ENCODE measurements at places on chromosomes 1 and 21.
A peak's percentile ranks its signal among the peaks of the same experiment; 100 is the strongest.

DNA sequence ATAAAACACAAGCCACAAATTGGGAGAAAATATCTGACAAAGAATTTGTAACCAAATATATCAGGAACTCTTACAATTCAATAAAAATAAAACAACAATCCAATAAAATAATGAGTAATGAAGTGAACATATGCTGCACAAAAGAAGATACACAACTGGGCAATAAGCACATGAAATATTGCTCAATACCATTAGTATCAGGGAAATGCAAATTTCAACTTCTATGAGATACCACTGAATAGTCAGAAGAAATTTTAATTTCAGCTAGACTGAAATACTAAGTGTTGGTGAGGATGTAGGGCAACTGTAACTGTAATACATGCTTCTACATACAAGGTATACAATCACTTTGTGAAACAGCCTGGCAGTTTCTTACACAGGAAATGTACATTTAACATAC is 7.4 kb upstream of the ARHGAP29 start:
- no peak for DNase-seq

- DNase-seq: no peak
These were observed 27.2 kb upstream of the KLF18 start for GRCh38 chr1:44168520-44169098.

GRCh38 chr1:159184201-159184600 is 12.8 kb downstream of the CADM3 start:
- DNase-seq: no peak

- DNase-seq: no peak
These were observed 1.3 kb downstream of the IGSF9 start for GRCh38 chr1:159943908-159944622.

DNA sequence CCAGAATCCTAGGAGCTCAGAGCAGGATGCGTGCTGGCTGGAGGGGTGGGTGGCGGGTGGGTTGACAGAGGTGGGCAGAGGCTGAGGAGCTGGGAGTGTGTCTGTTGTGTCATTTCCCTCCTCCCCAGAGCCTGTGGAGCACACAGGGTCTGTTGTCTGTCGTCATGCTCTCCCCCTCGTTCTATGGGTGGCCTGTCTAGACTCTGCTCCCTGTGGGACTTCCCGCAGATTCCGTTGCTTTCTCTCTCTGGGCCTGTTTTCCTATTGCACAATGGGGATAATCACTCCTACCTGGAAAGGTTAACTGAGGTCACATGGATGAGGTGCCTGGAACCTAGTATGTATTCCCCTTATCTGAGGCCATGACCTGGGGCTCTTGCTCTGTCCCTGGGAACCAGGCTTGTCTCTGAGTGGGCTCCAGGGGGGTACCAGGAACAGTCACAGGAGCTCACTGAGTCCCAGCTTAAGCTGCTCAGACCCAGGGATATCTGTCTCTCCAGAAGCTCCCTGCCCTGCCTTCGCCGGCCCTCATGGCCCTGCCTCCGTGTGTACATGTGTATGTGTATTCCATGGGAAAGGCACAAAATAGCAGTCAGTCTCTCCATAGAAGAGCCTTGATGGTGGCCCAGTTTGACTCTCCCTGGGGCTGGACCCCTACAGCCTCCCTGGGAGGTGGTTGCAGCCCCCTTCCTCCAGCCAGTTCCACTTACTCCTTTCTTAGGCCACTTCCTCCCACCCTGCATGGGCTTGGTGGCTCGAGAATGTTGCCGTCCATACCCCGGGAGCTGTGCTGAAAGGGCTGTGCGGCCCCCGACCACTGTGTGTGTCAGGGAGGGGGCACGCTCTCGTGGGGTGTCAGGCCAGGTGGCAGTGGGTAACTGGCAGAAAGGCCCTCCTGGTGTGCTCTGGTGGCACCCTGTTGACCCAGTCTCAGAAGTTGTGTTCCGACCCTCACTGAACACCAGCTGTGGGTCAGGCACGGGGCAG is 17.9 kb downstream of the PTPRF start:
- no peak for DNase-seq

DNA sequence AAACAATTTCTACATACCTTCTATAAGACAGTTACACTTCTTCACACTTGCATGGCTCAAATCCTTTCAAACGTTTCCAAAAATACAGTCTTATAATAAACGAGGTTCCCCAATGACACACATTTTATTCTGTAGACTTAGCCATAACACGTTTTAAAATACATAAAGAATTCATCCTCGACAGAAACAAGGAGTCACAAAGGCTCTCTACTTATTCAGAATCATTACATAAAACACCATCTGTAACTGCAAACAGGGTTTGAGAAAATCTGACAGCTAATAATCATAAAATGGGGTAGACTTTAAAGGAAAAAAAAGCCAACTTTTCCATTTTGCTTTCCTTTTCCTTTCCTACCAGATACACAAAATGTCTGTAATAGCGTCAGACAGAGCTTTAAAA is 1.8 kb downstream of the PIK3R3 start:
- no peak for DNase-seq

DNA sequence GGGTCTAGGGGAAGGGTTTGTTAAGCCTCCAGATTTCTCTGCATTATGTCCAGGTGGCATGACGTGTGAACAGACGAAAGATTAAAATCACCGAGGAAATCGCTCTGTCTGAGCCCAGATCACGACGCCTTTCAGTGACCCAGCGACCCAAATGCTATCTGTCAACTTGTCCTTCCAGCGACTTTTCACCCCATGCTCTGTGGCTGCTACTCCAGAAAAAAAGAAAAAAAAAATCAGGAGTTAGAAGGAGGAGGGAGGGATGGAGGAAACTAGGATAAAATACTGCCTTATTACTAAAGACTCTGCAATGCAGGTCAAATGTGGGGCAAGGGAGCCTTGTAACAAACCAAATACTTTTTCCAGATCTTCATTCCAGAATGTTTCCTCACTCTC is 352.0 kb downstream of the NUF2 start:
- DNase-seq: no peak

GRCh38 chr1:111274653-111275052 is 16.0 kb upstream of the CHIA start:
- DNase-seq: no peak

DNA sequence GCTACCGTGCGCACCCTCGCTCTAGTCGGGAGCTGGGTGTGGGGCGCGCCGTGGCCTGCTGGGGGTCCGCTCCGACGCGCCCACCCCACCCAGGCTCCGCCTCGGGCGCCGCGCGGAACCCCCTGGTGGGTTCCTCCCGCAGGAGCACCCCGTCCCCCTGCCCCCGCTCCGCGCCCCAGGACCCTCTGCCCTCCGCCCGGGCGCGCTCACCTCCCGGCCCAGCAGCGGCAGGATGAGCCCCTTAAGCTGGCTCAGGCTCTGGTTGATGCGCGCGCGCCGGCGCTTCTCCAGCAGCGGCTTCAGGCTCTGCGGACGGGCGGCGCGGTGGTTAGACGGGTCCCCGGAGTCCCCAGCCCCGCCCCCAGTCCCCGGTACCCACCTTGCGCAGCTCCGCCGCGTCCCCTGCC is 319 bp downstream of the HES2 start:
- DNase-seq: no peak

DNA sequence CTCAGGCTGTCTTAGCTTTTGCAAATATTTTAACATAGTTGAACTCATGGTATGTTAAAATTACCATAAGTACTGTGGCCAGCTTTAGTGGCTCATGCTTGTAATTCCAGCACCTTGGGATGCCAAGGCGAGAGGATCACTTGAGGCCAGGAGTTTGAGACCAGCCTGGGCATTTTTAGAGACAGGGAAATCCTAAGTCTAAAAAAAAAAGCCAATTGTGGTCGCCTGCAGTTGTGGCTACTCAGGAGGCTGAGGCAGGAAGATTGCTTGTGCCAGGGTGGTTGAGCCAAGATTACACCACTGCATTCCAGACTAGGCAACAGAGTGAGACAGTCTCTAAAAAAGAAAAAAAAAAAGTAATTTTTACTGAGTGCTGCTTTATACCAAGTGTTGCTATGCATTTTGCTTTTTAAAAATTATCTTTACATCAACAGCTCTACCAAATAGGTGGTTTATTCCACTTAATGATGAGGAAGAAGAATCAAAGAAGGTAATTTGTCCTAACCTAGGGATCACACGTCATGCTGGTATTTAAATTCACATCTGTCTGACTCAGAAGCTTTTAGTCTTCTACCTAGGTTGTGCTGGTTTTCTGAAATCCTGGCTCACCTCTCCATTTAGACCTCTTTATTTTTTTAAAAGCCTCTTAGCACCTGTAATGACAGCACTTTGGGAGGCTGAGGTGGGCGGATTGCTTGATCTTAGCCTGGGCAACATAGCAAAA is 16.8 kb downstream of the PPP1R12B start:
- no peak for DNase-seq

GRCh38 chr1:121516234-121516967 is 331.6 kb downstream of the SRGAP2C start:
- DNase-seq: no peak

GRCh38 chr1:197951089-197951488 is 33.9 kb downstream of the LHX9 start:
- no peak for DNase-seq

DNA sequence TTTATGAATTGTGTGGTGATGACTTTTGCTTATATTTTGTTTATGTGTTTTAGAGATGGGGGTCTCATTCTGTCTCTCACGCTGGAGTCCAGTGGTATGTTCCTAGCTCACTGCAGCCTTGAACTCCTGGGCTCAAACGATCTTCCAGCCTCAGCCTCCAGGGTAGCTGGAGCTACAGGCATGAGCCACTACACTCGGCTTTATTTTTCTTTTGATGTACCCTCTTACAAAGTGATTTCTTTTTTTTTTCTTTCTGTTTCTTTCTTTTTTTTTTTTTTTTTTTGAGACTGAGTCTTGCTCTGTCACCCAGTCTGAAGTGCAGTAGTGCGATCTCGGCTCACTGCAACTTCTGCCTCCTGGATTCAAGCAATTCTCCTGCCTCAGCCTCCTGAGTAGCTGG is 46.8 kb downstream of the CD247 start:
- no peak for DNase-seq

DNA sequence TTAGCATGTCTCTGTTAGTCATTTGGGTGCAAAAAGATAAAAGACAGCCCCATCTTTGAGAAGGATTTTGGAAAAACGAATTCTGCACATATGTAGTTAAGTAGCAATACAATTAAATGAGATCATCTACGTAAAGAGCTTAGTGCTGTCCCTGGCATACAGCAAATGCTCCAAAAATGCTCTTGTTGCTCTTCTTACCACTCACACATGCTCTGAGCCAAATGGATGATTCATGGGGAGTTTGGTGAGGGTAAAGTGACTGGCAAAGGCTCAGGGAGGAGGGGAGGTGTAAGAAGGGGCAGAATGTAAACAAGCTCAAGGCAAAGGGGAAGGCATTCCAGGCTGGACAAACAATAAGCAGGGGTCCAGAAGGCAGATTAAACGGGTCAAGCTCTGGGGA is 191.9 kb downstream of the AK5 start:
- no peak for DNase-seq

GRCh38 chr1:79741720-79742421 is 735.3 kb upstream of the ADGRL4 start:
- no peak for DNase-seq

DNA sequence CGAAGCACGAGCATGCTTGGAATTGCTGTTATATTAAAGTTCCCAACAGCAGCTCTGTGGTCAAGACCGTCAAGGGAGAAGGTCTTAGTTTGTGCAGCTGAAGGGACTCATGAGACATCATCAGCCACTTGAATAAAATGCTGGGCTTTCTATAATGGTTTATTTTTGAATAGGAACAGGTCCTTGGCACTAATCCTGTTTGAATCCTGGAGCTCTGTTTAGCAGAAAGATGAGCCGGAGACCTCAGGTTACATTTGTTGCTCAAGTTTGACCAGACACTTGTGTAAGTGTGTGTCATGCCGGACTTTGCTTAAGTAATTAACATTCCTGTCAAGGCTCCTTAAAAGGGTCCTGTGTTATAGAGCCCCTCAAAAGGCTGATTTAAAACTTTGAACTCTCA is 186.5 kb downstream of the ROR1 start:
- DNase-seq: no peak

- DNase-seq: no peak
These were observed 109.4 kb downstream of the BARHL2 start for GRCh38 chr1:90607736-90608135.

GRCh38 chr1:153733970-153734369 is 6.1 kb downstream of the INTS3 start:
- DNase-seq: no peak

GRCh38 chr1:17837233-17838030 is 82.3 kb downstream of the ACTL8 start:
- DNase-seq: no peak

DNA sequence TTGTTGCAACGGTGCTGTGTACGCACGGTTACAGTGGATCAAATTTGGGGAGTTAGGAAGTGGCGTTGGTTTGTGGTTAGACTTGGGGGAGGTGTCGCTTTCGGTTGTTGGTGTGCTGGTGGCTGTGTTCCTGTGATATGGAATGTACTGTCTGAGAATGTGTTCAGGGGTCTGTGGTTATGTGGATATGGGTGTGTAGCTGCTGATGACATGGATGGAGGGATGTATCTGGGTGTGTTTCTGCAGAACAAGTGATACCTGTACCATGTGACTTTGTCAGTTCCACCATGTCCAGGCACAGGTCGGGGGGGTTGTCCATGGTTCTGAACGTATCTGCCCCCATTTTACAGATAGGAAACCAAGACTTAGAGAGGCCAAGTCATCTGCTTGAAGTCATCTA is 22.7 kb downstream of the PAX7 start:
- DNase-seq: no peak

GRCh38 chr1:59570524-59570923 is 244.2 kb upstream of the HOOK1 start:
- DNase-seq: peak; percentile 37

- no peak for DNase-seq
These were observed 216.6 kb downstream of the GREM2 start for GRCh38 chr1:240395336-240395735.

DNA sequence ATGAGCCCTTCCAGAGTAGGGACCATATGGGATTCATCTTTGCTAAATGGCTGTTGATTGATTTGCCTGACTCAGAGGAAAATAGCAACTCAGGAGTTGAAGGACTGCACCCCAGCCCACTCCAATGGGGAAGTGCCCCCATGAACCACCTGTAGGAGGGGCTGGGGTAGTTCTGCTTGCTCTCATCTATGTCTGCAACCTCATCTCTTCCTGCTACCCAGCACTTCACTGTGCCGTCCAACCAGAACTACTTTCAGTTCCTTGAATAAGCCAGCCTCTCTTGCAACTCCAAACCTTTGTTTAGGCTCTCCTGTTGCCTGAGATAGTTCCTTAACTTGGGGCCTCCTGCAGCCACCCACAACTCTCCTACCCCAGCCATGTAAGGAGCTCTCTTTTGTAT is 26.6 kb downstream of the BEND5 start:
- DNase-seq: no peak
